Activated CD4-positive, alpha-beta T cell treated with anti-CD3 and anti-CD28 coated beads, Interleukin-2, Interleukin-4, amounts not matched to agents 100 ng/mL and 50 ng/mL, durations not matched to agents 16 hours and 8 hours (primary cell): ENCODE measurements at places on chromosomes 1 and 21.

DNA sequence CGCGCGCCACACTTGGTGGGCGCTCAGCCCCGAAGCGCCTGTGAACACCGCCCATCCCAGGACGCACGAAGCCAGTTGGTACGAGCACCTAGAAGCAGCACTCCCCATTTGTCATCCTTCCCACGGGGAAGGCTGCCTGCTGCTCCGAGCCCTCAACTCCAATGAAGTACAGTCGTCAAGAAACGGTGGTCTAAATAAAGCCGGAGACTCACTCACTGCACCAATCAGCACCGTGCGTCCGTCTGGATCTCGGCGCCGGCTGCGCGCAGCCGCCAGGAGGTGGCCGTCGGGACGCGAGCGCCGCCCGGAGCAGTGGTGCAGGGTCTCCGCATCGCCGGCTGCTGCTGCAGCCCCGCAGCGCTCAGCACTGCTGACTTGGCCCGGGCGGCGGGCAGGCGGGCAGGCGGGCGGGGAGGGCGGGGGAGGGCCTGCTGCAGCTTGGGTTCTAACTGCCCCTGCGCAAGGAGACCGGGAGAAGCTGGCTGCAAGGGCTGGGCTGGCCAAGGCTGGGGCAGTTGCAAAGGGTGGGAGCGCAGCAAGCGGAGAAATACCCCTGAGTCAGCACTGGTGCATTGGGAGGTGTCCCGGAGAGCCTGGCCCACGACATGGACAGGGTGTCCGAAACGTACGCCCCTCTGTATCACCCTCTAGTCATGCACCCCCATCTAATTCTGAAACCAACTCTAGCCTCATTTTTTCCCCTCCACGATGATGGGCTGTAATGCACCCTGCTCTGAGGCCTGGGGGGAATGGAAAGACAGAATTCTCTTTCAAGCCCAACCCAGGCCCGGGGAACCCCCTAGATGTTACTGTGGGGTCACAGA is 35.8 kb upstream of the H6PD start:
- no peak for DNase-seq

GRCh38 chr21:25936776-25937175 is 202.0 kb downstream of the GABPA start:
- DNase-seq, result no peak

- no peak for DNase-seq
Measured at GRCh38 chr1:98429965-98430443, 231.5 kb upstream of the SNX7 start.

DNA sequence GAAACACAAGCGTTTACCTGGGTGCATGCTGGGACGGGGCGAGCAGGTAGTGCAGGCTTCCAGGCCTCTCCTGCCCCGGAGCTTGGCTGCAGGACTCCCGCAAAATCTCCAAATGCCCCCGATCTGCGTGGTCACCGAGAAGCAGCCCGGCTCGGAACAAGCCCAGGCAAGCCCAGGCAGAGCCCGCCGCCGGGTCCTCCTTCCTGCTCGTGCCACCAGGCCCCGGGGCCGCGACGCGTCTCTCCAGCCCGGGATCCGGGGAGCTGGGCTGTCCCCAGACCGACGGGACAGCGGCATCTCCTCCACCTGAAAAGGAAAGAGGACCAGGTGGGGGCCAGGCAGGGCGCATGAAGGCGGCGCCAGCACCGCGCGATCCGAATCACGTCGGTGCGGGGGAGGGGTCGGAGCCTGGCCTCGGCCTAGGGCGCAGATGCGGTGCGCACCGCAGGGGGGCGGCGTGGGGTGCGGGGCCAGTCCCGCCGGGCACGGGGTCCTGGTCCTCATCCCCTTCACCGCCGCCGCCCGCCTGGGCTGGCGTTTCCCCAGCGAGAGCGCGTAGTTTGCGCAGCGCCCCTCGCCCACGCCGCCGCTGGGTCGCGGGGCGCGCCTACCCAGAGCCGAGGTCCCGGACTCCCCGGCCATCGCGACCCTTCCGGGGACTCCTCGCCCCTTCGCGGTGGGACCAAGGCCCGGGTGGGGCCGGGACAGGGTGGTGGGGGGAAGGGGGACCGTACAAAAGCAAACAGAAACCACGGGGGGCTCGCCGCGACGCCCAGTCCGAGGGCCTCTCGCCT is 52.4 kb upstream of the H6PD start:
- DNase-seq, result no peak

DNA sequence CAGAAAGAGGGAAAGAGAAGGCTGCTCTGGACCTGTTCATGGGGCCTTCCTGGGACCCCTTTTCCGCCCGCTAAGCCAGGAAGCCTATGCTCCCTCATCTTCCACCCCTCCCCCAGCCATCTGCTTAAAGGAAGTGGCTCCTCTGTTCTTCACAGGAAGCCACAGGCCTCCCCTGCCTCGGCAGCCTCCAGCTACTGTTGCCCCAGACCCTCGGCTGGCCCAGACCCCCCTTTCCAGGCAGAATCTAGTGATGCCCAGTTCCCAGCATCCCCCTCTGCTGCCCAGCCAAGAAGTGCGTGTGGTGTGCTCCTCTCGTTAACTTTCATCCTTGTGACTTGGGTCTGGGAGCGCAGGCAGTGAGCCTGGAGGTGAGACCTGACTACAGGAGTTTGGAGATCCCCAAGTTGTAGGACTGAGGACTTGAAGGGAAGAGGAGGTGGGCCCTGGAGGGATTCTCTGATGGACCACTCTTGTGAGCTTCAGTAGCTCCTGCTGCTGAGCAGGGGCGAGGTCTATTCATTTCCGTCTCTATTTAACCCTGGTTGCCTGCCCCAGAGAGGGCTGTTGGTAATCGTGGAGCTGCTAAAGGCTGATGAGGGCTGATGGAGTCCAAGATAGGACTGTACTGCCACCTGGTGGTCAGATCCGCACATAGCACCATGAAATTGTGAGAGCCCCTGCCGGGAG is 9.1 kb downstream of the IFI6 start:
- DNase-seq, result peak; percentile 94

GRCh38 chr1:101295209-101295608 is 58.4 kb downstream of the S1PR1 start:
- DNase-seq, result no peak

GRCh38 chr1:59057211-59057694 is 239.6 kb upstream of the FGGY start:
- no peak for DNase-seq

DNA sequence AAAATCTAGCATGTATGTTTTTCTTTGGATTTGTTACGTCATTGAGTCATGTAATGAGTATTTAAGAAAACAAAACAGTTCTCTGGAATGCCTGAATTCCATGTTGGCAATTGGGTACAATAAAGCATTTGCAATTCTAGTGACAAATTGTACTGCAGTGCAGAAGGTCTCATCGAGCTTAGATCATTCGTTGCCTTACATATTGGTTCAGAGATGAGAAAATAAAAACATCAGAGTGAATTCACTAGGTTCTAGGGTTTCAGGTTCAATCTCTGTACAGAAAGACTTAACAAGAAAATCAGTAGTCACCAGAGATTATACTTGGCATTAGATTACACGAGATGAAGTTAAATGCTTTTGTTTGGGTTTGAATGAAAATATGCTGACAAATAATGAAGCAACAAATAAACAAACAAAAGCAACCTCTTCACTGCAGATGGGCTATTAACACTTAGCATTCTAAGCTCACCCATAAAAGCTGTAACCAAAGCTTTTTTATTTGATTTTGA is 124.7 kb downstream of the RYR2 start:
- no peak for DNase-seq

GRCh38 chr1:224435318-224435763 is 744 bp upstream of the WDR26 start:
- peak; percentile 41 for DNase-seq

DNA sequence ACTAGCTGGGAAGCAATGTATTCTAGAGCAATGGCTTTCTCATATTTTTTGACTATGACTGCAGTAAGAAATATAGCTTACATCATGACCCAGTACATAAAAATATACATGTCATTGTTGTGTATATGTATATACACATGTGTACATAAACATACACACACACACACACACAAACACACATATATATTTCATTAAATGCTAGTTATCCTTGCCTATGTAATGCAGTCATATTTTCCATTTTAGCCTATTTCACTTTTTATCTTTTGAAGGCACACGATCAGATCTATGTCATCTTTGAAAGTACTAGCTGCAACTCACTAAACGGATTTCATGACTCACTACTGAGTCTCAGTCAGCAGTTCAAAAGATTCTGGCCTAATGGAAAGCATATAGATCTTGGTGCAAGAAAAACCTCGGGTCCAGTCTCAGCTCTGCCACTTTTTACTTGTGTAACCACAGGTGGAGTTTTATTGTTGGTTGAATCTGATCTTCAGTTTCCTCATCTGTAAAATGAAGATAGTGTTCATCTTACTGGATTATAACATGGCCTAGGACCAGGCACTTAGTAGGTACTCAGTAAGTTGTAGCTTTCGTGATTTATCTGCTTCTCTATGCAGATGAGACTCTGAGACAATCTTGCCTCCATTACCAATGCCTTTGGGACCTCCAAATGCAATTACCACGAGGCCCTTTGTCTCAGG is 325.6 kb downstream of the RRAGC start:
- peak; percentile 39 for DNase-seq
